ENCODE measurements at places on chromosomes 11 and 22.

GRCh38 chr11:133810766-133811165, 34.5 kb downstream of the SPATA19 start:
- no peak for DNase-seq

DNA sequence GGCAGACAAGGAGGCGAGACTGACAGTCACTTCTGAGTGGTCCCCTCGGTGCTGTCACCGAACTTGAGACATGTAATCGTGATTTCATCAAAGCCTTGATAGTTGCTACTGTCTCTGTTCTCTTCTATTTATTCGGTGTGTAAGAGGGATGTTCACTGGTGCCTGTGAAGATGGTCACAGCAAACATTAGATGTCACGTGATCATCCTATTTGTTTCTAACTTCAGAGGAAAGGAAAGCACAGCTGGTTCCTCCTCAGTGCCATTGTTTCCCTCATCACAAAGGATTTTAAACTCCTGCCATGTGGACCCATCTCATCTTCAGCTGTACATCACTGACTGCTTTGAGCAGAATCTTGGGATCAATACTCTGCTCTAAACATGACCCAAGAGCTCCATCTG, 73.1 kb upstream of the CLMP start:
- DNase-seq, result no peak

GRCh38 chr11:11463405-11463804, 110.4 kb upstream of the CSNK2A3 start:
- DNase-seq, result no peak

DNA sequence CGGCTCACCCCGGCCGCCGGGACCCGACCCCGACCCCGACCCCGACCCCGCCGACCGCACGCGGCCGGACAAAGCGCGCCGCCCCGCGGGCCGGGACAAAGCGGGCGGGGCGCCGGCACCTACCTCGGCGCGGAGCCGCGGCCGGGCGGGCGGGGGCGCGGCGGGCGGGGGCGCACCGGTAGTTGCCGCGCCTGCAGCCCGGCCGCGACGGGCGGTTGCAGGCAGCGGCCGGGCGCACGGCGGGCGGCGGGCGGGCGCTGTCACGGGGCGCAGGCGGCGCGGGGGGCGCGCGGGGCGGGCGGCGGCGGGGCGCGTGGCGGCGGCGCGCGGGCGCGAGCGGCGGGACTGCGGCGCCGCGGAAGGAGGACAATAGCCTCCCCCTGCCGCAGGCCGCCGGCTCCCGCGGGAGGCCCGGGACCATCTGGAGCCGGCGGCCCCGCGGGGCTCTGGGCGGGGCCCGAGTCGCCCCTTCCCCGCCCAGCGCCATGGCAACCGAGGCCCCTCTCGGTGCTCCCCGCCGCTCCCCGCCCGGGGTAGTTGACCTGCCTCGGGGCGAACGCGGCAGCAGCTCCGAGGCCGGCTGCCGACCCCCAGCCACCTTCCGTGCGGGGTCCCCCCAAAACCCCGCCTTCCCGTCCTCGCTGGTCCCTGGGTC, 851 bp downstream of the SPTBN2 start:
- no peak for DNase-seq

GRCh38 chr22:49084206-49084605, 743.5 kb downstream of the BRD1 start:
- DNase-seq, result no peak

DNA sequence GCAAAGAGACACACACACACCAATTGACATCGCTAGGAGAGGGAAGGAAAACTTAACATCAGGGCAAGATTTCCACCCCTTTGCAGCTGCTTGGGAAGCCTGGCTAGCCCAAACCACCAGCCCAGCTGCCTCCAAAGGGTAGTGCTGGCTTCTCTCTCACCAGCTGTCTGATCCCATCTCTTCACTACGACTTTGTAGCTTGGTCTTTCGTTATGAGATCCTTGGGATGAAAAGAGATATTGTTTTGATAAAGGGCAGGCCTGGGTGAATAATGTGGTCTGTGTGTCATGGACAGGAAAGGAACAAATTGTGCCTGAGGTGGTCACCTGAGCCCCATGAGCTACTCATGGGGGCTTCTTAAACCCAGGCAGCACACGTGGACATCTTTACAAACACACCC, 101.9 kb downstream of the ARL14EP start:
- no peak for DNase-seq

All from stimulated activated CD4-positive, alpha-beta T cell treated with anti-CD3 and anti-CD28 coated beads, Interleukin-12 subunit alpha, Interleukin-12 subunit beta, amount 100 ng/mL, for 48 hours (primary cell).